ENCODE measurements at places on chromosomes 13 and 19.

DNA sequence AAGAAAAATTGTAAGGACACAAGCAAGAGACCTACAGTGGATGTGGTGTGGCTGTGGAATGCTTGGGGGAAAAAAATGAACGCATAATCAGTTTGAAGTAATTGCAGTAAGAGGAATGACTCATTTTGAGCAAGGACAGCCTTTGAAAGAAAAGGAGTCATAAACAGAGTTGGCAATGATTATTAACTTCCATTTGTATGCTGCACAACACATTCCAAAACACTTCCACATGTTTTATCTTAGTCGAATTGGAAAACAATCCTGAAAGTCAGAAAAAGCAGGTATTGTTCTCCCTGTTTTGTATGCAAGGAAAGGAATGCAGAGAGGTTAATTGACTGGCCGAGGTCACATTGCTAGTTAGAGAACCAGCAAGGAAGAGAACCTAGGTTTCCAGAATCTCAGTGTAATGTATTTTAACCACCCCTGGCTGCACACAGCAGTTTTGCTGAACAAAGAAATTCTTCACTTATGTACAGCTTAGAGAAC lies 630.0 kb upstream of the MIR17HG start:
- peak; percentile 97 for DNase-seq

GRCh38 chr13:33259296-33259695 lies 26.3 kb downstream of the STARD13 start:
- DNase-seq = no peak

DNA sequence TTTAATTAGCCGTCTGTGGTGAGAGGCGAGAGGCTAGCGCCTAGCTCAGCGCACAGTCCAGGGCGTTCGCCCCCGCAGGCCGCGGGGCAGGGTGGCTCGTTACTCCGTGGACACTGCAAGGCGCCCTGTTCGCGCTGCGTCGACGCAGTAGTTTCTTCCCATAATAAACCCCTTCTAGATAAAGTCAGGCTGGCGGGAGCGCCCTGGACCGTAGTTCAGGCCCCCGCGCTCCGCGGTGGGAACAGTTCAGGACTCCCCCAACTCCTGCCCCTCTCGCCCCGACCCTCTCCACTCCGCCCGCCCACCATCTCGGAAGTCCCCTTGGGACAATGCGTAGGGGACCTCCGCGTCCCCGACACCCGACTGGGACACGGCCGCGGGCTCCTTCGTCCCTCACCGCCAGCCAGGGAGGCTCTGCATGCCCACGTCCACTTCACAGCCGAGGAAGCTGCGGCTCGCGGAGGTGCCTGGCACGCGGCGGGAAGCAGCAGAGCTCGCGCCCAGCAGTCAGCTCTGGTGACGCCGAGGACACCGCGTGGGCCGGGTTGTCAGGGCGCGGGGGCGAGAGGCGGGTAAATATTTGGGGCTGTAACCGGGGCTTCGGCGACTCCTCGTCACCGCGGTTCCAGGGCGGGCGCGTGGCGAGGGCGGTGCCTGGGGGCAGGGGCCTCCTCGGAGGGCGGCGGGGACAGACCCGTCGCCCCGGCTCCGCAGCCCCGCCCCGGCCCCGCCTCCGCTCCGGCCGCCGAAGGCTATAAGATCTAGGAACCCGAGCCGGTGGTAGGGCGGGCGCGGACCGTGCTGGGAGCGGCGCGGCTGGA lies at the start of gene RGCC:
RGCC (plus strand) TSS at position 783 of the 821 bp plus-strand sequence. CDS start 158 bp downstream, outside the sequence.
- peak; percentile 50 for DNase-seq

GRCh38 chr13:21883713-21884112 lies 212.8 kb downstream of the FGF9 start:
- DNase-seq = no peak

DNA sequence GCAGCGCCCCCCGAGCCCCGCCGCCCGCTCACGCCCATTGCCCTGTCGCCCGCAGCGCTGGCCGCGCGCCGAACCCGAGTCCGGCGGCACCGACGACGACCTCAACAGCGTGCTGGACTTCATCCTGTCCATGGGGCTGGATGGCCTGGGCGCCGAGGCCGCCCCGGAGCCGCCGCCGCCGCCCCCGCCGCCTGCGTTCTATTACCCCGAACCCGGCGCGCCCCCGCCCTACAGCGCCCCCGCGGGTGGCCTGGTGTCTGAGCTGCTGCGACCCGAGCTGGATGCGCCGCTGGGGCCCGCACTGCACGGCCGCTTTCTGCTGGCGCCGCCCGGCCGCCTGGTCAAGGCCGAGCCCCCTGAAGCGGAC lies 518 bp downstream of the KLF2 start:
- DNase-seq = no peak

DNA sequence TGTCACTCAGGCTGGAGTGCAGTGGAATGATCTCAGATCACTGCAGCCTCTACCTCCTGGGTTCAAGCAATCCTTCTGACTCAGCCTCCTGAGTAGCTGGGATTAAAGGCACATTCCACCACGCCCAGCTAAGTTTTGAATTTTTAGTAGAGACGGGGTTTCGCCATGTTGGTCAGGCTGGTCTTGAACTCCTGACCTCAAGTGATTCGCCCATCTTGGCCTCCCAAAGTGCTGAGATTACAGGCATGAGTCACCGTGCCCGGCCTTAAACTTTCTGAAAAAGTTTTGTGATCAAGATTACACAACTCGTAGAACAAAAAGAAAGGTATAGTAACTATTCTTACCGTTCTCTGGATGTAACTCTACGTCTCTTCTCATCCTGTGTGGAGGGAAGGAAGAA lies 21.2 kb downstream of the DNMT1 start:
- DNase-seq = peak; percentile 10

DNA sequence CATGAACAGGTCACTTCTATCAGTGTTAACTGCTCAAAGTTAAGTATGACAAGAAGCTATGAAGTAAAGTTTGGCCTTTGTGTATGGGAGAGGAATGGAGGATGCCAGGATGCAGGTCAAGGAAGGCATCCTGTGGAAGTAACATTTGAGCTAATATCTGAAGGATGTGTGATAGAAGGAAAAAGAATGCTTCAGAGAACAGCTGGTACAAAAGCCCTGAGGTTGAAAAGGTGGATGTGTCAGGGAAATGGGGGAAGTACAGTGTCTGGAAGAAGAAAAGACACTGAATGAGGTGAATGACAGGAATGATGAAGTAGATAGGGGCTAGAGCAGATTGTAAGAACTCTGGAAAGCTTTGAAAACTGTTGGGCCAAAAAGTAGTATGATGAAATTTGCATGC lies 67.1 kb downstream of the ZNF91 start:
- DNase-seq = no peak

GRCh38 chr19:3580156-3580934 lies 4.9 kb upstream of the GIPC3 start:
- DNase-seq = peak; percentile 97

DNA sequence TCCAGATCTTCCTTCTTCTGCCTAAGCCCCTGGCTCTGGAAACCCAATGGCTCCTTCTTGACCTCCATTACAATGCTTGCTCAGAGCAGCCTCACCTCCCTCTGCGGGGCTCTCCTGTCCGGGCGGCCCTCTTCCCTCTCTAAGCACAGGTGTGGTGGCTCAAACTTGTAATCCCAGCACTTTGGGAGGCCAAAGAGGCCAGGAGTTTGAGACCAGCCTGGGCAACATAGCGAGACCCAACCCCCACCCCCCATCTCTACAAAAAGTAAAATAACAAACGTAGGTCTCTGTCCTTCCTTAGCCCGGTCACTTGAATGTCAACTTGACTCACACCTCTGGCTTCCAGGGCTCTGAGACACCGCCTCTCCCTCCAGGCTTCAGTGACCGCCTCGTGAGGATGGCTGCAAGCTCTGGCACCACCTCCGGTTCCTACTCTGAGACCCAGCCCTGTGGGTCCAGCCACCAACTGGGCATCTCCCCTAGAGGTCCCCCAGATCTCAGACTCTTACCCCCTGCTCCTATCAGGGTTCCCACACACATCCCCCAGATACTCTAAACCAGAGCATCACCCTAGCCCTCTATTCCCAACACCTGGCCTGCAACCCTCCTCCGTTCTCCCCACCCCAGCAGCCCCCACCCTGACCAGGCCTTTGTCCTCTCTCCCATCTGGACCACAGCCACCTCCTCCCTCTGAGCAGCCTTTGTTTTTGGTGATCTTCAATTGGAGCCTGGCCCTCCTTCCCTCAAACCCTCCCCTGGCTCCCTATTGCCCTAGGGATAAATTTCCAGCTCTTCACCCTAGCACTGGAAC lies 4.7 kb upstream of the TLE2 start:
- DNase-seq = no peak

GRCh38 chr13:106987427-106987785 lies 419.5 kb upstream of the ARGLU1 start:
- no peak for DNase-seq

DNA sequence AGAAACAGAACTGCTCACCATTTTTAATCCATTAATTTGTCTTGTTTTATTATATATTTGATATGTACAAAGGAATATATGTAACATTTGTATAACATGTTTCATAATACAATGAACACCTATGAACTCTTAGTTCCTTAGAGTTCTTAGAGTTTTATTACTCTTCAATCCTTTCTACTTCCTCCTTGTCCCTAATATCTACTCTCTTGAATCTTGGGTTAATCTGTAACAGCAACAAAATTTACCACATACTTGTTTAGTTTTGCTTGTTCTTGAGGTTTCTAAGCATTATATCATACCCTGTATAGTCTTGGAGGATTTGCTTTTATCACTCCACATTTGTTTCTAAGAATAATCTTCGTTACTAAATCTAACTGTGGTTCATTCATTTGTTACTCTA lies 151.4 kb downstream of the PDS5B start:
- no peak for DNase-seq

GRCh38 chr19:41871573-41872383 lies 5.3 kb upstream of the CD79A start:
- no peak for DNase-seq

DNA sequence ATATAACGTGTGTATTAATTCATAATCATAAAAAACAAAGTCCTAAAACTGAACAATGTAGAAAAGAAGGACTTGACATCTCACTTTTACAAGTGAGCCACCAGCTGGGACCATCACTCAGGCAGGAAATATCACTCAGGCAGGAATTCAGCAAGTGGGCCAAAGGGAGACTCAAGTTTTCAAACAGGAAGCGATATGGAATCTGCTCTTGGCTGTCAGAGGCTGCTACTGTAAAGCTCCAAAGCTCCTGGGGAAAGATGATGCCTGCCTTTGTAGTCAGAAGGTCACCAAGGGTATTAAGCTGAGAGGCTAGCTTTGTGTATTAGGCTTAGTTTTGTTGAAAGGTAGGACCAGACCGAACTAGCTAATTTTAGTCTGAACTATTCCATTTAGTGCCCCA lies 5.5 kb upstream of the AKAP11 start:
- peak; percentile 49 for DNase-seq

GRCh38 chr13:77810430-77810829 lies 108.2 kb downstream of the EDNRB start:
- DNase-seq = peak; percentile 6

GRCh38 chr13:62920159-62920558 lies 1504.5 kb upstream of the PCDH20 start:
- no peak for DNase-seq

- peak; percentile 35 for DNase-seq
Measured at GRCh38 chr19:58054901-58055874, 3.9 kb upstream of the ZNF135 start.

DNA sequence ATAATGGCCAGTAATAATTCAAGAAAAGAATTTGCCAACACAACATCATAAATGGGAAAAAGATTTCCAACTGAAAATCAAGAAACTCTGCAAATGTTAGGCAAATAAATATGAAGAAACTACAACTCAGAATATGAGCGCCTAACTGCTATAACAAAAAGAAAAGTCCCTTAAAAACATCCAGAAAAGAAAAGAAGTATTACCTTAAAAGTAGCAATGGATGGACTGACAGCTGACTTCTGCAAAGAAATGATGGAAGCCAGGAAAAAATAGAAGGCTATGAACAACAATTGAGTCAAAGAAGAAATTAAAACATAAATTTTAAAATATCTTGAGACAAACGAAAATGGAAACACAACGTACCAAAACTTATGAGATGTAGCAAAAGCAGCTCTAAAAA lies 482.3 kb upstream of the ZNF507 start:
- DNase-seq = no peak

DNA sequence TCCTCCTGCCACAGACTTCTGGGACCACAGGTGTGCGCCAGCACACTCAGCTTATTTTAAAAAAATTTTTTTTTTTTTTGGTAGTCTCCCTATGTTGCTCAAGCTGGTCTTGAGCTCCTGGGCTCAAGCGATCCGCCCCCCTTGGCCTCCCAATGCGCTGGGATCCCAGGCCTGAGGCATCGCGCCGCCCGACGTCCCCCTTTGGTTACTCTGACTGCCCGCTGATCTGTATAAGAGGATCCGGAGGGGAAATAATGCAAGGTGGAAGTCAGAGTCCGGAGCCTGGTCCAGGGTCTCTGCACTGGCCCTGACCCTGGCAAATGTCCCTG lies 486 bp upstream of the ZNF805 start:
- no peak for DNase-seq

GRCh38 chr13:110436276-110436675 lies 125.2 kb downstream of the RAB20 start:
- peak; percentile 66 for DNase-seq

- no peak for DNase-seq
Measured at GRCh38 chr19:55068950-55069864, 6.3 kb upstream of the RDH13 start.

DNA sequence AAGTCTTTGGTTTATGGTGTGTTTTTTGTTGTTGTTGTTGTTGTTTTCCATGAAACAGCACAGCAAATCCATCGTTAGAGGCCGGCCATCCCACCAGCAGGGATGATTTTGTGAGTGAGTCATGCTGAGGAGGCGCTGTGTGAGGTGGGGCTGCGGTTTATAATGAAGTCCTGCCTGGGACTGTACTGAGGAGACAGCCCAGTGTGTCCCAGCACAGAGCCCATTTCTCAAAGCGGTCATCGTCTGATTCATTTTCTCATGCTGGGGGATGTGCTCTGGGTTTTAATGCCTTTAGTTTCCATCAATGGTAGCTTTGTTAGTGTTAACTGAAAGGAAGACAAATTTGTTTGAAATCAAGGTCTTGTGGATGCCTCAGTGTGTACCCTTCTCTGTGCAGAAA lies 129.3 kb upstream of the SERP2 start:
- peak; percentile 89 for DNase-seq

DNA sequence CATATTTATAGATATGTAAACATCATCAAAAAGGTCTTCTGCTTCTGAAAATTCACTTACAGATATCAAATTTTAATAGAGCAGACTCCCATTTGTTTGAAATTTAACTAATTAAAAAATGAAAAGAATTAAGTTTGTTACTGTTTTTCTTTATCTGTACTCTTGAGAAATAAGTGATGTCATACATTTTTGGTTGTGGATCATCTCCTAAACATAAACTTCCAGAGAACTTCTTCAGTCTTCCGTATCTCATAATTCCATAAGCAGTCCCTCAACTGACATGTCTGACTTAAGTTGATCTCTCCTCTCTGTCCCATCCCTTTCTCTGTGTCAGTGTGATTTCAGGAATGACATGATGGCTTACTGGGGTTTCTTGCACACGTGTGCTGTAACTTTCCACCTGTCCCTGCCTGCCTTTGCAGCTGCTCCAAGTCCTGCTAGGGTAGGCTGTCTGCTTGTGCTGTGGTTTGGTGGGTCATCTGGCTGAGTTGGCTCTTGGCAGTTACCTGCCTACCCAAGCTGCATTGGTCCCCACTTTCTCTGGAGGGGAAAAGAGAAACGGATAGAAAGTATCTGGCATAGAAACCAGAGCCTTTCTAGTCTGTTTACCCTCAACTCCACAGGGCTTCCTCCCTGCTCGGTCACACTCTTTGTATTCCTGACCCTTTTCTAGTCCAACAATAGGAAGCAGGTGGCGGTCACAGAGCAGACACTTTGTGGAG lies 127.1 kb downstream of the GGACT start:
- DNase-seq = no peak

- peak; percentile 52 for DNase-seq
Measured at GRCh38 chr19:48683349-48683748, 10.5 kb upstream of the NTN5 start.

All from astrocyte (in vitro differentiated cells and primary cell).